ENCODE measurements at places on chromosomes 3 and 15.

- DNase-seq = no peak
Observed at GRCh38 chr15:82900511-82901060, 51.9 kb downstream of the HOMER2 start.

DNA sequence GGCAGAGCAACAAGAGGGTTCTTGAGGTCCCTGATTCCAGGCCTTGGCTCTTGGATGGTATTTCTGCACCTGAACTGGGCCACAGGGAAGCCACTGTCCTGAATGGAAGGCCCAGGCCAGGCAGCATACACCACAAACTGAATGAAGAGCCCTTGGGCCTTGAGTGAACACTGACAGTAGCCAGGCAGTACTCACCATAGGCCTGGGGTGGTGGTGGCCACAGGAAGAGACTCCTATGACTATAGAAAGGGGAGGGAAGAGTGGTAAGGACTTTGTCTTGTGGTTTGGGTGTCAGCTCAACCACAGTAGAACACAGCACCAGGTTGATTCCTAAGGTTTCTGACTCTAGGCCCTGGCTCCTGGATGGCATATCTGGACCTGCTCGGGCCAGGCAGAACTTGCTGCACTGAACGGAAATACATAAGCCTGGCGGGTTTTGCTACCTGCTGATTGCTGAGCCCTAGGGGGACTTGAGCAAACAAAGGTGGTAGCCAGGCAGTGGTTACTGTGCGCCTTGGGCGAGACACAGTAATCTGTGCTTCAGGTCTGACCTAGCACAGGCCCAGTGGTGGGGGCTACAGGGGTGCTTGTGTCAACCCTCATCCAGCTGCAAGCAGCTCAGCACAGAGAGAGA, 241.4 kb downstream of the ISL2 start:
- DNase-seq = no peak

- no peak for DNase-seq
Observed at GRCh38 chr3:63911509-63911872, 692 bp downstream of the SCAANT1 start.

GRCh38 chr3:78887547-78888011, 880.2 kb downstream of the ROBO1 start:
- DNase-seq = no peak

- DNase-seq = no peak
Observed at GRCh38 chr3:133130168-133130567, 92.0 kb downstream of the TMEM108 start.

- DNase-seq = no peak
Observed at GRCh38 chr3:194472290-194472920, 14.4 kb downstream of the ATP13A3 start.

GRCh38 chr3:39108200-39108710, 775 bp downstream of the TTC21A start:
- no peak for DNase-seq

- peak; percentile 67 for DNase-seq
Observed at GRCh38 chr15:60590935-60591495, 112.1 kb upstream of the ICE2 start.

- no peak for DNase-seq
Observed at GRCh38 chr3:168678730-168679129, 583.0 kb upstream of the GOLIM4 start.

DNA sequence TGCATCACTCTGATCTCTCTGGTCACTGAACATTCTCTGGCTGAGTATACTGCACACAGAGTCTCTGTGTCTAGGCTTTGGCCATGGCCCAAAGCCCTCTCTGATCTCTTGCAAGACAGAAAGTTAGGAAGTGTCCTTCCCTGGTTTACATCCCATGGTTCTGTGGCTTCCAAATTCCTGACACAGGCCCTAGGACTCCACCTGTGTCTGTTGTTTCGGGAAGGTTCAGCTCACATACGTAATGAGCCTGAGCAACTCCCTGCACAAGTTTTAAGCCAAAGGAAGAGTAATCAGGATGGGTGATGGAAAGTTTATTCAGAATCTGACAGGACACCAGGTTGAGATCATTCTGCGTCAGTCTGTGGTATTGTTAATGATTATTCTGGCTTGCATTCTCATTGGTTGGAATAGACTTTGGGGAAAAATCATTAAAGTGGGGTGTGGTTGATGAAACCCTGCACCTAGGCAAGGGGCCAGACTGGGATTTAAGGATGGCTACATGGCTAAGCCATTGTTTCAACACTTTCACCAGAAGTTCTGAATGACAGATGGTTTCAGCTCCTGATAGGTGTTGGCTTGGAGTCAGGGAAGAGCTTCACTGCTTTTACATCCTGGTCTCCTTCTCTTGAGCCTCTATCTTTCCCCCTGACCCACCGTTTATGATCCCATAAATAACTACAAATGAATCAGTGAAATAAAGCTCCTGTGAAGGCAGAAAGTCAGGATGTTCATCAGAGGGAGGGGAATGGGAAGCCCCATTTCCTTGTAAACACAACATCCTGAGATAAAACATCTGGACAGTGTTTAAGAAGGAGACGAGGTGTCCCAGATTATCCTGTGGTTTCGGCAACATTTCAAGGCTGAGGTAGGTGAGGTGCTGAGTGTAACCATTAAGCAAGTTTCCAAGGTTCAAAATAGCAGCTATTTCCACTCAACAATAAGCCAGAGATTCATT, 14.1 kb downstream of the LCMT2 start:
- no peak for DNase-seq

GRCh38 chr15:80015156-80015555, 44.2 kb upstream of the BCL2A1 start:
- no peak for DNase-seq

GRCh38 chr3:148023994-148024393, 614.8 kb downstream of the ZIC1 start:
- no peak for DNase-seq

DNA sequence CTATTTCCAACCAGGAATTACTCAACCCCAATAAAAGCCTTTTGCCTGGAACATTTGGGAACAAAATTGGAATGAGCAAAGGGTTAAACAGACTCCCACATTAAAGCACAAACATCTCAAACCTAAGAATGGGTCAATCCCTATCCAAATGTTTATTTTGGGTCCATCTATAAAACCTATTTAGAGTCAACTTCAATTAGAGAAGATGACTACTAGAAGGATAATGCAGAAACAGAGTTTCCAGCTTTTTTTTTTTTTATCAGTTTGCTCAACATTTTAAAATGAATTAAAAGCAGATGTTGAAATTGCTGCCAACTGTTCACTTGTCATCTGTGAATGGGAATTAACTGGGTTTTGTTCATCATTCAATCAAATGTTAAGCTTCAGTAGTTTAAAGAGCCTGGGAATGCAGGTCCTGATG, 4.1 kb upstream of the TBC1D23 start:
- DNase-seq = no peak

DNA sequence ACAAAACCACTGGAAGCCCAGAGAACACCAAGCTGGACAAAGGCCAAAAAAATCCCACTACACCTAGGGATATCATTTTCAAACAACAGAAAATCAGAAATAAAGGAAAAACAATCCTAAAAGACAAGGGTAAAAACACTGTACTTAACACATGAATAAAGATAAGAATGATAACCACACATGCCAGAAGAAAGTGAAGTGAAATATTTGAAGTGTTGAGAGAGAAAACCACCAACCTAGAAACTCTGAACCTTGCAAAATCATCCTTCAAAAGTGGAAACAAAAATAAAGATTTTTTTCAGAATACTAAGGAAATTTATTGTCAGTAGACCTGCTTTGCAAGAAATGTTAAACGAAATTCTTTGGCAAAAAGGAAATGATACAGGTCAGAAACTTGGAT, 45.1 kb downstream of the KPNA1 start:
- DNase-seq = no peak

DNA sequence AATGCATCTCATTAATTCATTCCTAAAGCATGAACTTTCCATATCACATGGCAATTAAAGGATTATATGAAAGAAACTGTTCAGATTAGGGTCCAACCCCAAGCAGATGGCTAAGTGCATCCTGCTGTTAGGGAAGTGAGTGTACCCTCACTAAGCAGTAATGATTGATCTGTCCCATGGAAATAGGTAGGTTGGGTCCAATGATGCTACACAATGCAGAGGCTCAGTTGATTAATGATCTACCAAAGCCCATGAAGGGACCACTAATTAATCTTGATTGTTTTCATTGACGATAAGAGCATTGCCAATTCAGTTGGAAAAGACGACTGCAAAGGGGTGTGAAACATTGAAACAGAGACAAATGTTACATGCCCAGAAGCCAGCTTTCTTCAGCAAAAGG, 194.5 kb upstream of the LRTM1 start:
- no peak for DNase-seq

DNA sequence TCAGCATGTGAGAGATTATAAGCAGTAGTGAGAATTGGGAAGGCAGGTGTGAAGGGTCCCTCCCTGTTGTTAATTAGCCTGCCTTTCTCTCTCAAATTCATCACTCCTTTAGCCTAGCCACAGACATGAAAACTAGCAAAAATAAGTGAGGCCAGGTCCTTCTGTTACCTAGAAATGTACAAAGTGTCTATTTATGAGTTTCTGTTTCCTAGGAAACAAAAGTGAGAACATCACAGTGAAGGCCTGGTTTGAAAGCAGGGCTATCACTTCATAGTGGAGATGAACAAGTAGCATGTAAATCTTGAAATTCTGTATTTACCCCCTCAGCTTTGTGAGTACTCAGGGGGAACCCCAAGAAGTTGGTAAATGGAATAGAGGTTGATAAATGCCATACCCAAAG, 78.2 kb upstream of the UMPS start:
- no peak for DNase-seq

- no peak for DNase-seq
Observed at GRCh38 chr3:189353988-189354889, 182.5 kb downstream of the TPRG1 start.

DNA sequence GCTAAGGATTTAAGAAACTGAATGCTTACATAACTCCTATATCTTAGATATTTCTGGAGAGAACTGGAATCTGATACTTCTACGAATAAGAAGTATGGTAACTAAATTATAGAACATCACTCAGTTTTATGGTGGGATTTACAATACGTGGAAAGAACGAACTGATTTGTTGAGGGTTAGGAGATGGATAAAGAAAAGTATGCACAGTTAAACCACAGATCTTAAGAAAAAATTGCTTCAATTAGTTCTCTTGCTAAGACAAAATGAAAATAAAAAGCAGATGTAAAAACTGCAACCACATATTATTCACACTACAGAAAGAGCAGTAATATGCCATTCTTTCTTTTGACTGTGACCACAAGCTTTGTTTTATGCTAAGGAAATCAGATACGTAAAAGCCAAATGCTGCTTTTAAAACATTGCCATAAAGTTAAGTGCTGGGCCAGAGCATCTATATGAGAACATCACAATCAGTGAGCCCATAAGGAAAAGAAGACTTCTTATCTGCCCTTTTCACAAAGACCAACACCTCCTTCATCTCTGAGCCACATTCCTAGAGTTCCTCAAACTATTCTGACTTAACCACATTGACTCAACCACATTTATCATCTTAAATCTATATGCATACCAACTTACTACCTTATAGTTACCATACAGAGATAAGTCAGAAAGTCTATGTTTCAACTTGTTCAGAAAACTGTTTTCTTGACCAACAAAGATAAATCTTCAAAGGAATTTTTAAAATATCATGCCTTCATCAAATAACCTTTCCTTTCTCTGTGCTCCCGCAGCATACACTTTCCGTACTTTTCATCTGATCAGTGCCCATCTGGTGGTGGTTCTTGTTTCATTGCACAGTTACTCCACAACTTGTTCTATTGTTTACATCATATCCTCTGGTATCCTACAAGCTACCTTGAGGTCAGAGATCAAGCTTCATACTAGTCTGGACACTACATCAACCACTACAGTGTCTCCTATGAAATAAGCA, 61.7 kb downstream of the FSIP1 start:
- DNase-seq = no peak

DNA sequence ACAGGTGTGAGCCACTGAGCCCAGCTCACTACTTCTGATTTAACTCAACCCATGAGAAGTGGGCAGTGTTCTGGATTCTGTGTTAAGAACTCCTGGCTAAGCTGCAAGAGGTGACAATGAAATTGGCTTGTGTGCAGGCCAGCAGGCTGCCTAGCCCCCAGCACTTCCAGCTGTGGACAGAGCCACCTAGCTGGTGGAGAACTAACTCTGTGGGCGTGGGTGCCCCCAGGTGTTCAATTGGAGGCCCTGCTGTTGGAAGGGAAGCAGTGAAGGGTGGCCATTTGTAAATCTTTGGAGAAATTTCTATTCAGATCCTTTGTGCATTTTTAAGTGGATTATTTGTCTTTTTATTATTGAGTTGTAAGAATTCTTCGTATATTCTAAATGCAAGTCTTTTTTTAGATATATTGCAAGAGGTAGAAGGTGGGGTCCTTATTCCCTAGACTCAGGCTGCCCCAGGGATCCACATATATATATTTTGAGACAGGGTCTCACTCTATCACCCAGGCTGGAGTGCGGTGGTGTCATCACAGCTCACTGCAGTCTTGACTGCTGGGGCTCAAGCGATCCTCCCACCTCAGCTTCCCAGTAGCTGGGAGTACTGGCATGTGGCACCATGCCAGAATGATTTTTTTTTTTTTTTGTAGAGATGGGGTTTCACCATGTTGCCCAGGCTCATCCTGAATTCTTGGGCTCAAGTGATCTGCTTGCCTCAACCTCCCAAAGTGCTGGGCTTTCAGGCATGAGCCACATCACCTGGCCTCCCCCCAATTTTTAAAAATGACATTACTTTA, 7.2 kb upstream of the SCAMP5 start:
- peak; percentile 38 for DNase-seq
